ENCODE measurements at places on chromosomes 2 and 18. TPM values are rescaled to one million over a fixed set of nuclear protein-coding genes. Genes with fewer than 3 reads are reported as not detected.

- H3K27me3 ChIP-seq: no peaks in the 10 kb centered on the region
- peaks cover 27% of the 10 kb centered on the region for H3K36me3 ChIP-seq
- H3K4me1 ChIP-seq: peaks cover 5% of the 10 kb centered on the region
- H3K27ac ChIP-seq: no peak overlapping the region
Observed at GRCh38 chr2:230217424-230217823, 2.4 kb downstream of the SP110 start.

DNA sequence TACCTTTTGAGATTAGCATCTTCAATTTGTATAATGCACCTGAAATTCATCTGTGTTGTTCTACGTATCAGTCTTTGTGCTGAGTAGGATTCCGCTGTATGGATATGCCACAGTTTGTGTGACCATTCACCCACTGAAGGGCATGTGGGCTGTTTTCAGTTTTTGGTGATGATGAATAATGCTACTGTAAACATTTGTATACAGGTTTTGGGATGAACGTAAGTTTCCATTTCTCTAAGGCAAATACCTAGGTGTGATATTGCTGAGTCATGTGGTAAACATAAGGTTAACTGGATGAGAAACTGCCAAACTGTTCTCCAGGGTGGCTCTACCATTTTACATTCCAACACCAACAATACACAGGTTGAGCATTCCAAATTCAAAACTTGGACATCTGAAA lies 35.1 kb downstream of the CABYR start:
- no peaks in the 10 kb centered on the region for H3K36me3 ChIP-seq
- no peak overlapping the region for H3K4me3 ChIP-seq
- H3K27me3 ChIP-seq: no peaks in the 10 kb centered on the region
- DNase-seq: no peak
- H3K27ac ChIP-seq: no peak overlapping the region
- no peaks in the 10 kb centered on the region for H3K4me1 ChIP-seq

GRCh38 chr2:228689053-228689452 lies 507.6 kb upstream of the SPHKAP start:
- no peaks in the 10 kb centered on the region for H3K27me3 ChIP-seq
- DNase-seq: no peak
- no peaks in the 10 kb centered on the region for H3K4me1 ChIP-seq
- no peak overlapping the region for H3K27ac ChIP-seq

DNA sequence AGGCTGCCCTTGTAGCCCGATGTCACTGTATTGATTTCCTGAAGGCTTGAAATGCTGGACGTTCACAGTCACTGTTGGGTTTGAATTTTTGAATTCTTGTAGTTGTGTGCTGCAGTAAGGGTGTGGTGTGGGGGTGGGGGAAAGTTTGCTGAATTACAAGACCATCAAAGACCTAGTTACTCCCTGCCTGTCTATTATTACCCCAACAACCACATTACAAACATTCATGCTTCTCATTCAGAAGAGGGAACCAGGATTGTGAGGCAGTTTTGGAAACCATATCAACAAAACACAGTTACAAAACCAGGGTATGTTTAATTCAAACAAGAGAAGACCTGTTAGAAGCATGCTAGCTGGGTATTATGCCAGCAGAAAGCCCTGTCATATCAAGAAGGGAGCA lies 85.8 kb downstream of the CLHC1 start:
- no peaks in the 10 kb centered on the region for H3K27me3 ChIP-seq
- no peaks in the 10 kb centered on the region for H3K36me3 ChIP-seq
- no peaks in the 10 kb centered on the region for H3K4me1 ChIP-seq

- H3K27ac ChIP-seq: no peak overlapping the region
- H3K27me3 ChIP-seq: no peaks in the 10 kb centered on the region
- H3K4me1 ChIP-seq: no peaks in the 10 kb centered on the region
Observed at GRCh38 chr2:68206793-68207192, 45.5 kb downstream of the PPP3R1 start.

DNA sequence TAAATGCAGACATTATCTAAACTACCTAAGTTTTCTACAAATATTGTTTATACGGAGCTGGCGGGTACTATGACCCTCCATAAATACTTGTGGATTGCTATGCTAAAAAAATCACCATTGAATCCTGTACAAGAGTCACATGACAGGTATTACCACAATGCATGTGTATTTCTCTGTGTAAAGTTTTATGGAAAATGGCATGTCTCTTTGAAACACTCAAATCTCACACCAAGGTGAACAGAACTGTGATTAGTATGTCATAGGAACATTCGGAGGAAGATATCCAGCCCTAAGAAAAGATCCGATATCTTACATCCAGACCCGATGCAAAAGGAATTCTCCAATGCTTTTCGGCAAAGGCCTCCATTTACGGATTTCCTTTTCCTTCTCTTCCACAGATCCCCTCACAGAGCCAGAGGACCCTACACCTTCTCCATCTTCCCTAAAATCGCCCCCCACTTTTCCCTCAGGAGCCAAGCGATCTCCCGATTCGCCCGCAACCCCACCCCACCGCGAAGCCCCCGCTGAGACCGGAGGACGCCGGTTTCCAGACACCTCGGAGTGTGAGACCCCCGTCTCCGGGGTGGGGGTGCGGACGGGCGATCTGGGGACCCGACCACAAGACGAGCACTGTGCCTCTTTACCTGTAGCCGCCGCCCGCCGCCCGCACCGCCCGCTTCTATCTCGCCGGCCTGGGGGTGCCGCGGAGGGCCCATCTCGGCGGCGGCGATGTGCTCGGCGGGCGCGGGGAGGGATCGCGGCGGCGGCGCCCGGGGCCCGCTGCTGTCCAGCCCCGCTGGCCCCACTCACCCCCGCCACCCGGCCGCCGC lies 1.2 kb downstream of the SAP130 start:
- no peaks in the 10 kb centered on the region for H3K36me3 ChIP-seq
- H3K4me1 ChIP-seq: peaks cover 13% of the 10 kb centered on the region
- no peaks in the 10 kb centered on the region for H3K27me3 ChIP-seq
- H3K27ac ChIP-seq: no peak overlapping the region
- DNase-seq: no peak

GRCh38 chr2:207260021-207260420 lies 94.3 kb upstream of the KLF7 start:
- H3K36me3 ChIP-seq: no peaks in the 10 kb centered on the region
- H3K4me1 ChIP-seq: no peaks in the 10 kb centered on the region
- DNase-seq: no peak
- H3K27me3 ChIP-seq: no peaks in the 10 kb centered on the region

DNA sequence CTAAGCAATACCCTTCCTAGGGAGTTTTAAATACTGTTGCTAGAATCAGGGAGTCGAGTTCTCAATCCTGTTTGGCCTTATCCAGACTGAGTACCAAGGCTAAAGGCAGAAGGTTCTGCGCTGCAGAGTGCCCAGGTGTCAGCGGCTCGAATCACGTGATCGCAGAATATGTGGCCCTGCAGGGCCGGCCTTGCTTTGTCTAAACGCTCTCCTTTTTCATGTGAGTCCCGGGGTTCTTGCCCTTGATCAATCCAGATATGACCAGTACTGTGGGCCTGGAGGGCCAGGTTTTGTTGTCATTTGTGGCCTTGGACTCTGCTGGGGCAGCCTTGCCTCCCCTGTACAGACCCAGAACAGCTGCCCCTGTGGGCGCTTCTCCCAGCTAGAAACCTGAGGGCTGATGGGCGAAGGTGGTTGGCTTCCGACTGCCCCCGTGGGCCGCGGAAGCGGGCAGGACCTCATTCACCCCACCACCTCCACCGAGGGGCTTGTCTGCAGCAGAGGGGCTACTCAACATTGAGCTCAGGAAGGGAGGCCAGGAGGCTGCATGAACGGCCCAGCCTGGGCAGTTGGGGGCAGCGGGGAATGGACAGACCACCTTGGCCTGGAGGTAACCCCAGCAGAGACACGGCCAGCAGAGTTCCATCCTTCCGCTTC lies 225.0 kb downstream of the ALPK2 start:
- DNase-seq: no peak
- H3K36me3 ChIP-seq: no peaks in the 10 kb centered on the region
- H3K4me3 ChIP-seq: no peak overlapping the region
- H3K27ac ChIP-seq: no peak overlapping the region

DNA sequence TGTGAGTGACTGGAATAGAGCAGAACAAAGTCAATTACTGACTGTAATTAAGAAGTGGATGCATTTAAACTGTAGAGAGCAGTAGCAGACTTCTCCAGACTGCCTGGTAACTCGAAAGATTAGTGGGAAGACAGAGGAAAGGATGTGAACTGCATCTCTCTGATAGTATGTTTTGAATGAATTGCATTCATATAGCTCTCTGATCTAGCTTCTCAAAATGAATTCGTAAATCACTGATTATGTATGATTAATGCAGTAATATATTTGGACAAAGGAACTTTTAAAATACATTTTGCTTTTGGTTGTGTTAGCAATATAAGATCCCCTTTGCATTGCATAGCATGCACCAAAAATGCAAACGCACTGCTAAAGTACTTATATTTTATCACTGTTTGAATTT lies 304.0 kb downstream of the ARHGAP15 start:
- H3K4me3 ChIP-seq: no peak overlapping the region
- no peaks in the 10 kb centered on the region for H3K27me3 ChIP-seq
- no peaks in the 10 kb centered on the region for H3K4me1 ChIP-seq
- no peaks in the 10 kb centered on the region for H3K36me3 ChIP-seq
- H3K27ac ChIP-seq: no peak overlapping the region

DNA sequence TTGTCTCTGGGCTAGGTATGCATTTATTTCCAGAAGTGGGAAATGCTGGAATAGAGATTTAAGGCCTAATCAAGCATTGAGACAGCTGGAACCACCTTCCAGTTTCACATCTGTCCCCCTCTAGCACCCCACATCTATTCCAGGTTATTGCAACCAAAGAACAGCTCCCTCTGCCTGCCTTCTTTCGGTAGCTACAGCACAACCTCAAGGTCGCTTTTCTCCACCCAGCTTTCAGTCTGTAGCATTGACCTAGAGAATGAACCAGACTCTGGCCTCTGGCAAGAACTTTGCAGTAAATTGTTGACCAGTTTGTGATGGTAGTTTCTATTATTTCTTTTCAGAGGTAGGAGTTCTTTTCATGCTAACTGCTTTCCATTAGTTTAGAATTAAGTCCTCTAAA lies 484.2 kb downstream of the DLGAP1 start:
- H3K4me1 ChIP-seq: no peaks in the 10 kb centered on the region
- H3K4me3 ChIP-seq: no peak overlapping the region
- no peaks in the 10 kb centered on the region for H3K27me3 ChIP-seq
- H3K27ac ChIP-seq: no peak overlapping the region
- H3K36me3 ChIP-seq: no peaks in the 10 kb centered on the region

DNA sequence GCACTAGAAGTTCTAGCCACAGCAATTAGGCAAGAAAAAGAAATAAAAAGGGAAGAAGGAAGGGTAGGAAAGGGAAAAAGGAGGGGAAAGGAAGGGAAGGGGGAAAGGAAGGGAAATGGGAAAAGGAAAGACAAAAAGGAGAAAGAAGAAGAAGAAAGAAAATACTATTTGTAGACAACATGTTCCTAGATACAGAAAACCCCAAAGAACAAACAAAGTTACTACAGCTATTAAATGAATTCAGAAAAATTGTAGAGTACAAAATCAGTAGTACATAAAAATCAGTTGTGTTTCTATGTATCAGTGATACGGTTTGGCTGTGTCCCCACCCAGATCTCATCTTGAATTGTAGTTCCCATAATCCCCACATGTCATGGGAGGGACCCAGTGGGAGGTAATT lies 52.3 kb downstream of the RPE start:
- no peaks in the 10 kb centered on the region for H3K27me3 ChIP-seq
- H3K36me3 ChIP-seq: no peaks in the 10 kb centered on the region
- no peaks in the 10 kb centered on the region for H3K4me1 ChIP-seq
- DNase-seq: no peak
- no peak overlapping the region for H3K4me3 ChIP-seq

DNA sequence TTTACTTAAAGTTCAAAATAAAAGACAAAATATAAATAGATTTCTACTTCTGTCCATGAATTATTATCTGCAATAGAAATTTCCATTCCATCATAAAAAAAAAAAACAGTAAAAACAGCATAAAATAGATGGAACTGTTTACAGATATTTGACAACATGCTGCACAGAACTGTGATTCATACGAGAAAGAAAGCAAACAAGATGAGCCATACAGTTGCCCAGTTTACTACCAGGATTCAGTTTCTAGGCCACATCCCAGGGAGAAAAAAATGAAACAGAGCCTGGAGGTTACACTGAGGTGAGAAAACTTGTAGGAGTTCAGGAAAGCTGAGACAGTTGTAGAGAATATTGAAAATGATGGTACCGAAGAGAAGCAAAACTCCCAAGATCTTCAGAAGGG lies 1426.9 kb upstream of the ACVR2A start:
- no peak overlapping the region for H3K27ac ChIP-seq
- H3K4me3 ChIP-seq: no peak overlapping the region
- no peak for DNase-seq
- H3K27me3 ChIP-seq: no peaks in the 10 kb centered on the region

GRCh38 chr2:10552220-10552870 lies 104.2 kb upstream of the ODC1 start:
- no peaks in the 10 kb centered on the region for H3K27me3 ChIP-seq
- no peaks in the 10 kb centered on the region for H3K36me3 ChIP-seq
- no peak overlapping the region for H3K4me3 ChIP-seq
- peaks cover 6% of the 10 kb centered on the region for H3K4me1 ChIP-seq

- no peak overlapping the region for H3K27ac ChIP-seq
- no peaks in the 10 kb centered on the region for H3K36me3 ChIP-seq
- H3K4me3 ChIP-seq: no peak overlapping the region
- no peaks in the 10 kb centered on the region for H3K27me3 ChIP-seq
Observed at GRCh38 chr2:203813684-203814083, 53.9 kb upstream of the CTLA4 start.

DNA sequence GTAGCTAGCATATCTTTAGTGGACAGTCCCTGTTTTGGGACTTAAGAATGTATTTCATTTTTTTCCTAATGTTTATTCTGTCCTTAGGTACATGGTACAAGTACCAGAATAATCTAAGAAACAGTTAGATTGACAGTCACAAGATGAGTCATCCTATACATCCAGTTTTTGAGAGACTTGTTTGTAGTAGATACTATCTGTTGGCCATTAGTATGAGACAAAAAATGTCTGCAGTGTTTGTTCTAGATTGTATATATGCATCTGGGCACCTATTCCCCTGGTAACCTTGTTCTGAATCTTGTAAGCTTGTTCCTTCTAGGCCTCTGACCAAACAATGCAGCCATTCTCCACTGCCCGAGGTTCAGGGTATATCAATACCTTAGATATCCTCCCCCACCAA lies 1343.5 kb downstream of the SUCLG1 start:
- no peak for DNase-seq
- H3K36me3 ChIP-seq: no peaks in the 10 kb centered on the region
- no peaks in the 10 kb centered on the region for H3K4me1 ChIP-seq

OTOF gene
- total RNA-seq: not detected

SCG2 gene
- 5.2 TPM for total RNA-seq

OST4 gene
- total RNA-seq: 252 TPM

SIX3 gene
- not detected for total RNA-seq

CYBRD1 gene
- total RNA-seq: 462 TPM

Data from thyroid gland (tissue), 4 donors.